ENCODE measurements at places on chromosomes 7 and 10.

GRCh38 chr7:32073533-32073932, 3.3 kb upstream of the PDE1C start:
- no peak for DNase-seq

- DNase-seq = no peak
These were observed 8.5 kb upstream of the C10orf105 start for GRCh38 chr10:71727738-71728737.

- no peak for DNase-seq
These were observed 3.2 kb upstream of the EEPD1 start for GRCh38 chr7:36149694-36150452.

DNA sequence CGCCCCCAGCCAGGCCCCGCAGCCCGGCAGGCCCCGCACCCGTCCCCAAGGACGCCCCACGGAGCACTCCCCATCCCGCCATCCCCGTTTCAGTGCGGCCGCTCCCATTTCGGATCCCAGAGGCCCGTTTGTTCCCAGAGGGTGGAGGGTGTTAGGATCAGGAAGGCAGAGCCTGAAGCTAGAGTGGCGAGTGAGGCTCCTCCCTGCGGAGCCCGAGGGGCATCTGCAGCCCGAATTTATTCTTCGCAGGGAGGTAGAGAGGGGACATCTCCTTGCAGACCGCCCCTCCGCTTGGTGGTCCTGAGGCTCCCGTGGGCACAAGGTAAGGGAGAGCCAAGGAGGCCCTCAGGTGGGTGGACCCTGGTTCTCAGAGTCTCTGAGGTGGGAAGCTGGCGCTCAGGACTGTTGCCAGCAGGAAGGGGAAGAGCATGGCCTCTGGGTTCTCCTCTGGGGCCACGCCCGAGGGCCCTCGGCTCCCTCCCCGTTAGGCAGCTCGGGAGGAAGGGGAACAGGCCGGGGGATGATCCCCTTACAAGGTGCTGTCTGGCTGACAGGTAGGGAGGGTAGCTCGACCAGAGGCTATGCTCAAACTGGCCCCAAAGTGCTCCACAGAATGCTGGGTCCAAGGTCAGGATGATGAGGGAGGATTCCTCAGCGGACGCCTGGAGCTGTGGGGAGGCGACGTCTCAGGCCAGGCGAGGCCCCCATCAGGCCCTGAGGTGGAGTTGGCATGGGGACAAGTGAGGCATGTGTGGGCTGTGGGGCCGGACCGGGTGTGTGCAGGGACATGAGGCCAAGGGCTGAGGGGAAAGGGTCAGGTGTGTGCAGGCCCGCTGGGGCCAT, 17.4 kb downstream of the POLL start:
- no peak for DNase-seq

GRCh38 chr10:61795147-61795546, 106.4 kb upstream of the ARID5B start:
- DNase-seq = no peak

DNA sequence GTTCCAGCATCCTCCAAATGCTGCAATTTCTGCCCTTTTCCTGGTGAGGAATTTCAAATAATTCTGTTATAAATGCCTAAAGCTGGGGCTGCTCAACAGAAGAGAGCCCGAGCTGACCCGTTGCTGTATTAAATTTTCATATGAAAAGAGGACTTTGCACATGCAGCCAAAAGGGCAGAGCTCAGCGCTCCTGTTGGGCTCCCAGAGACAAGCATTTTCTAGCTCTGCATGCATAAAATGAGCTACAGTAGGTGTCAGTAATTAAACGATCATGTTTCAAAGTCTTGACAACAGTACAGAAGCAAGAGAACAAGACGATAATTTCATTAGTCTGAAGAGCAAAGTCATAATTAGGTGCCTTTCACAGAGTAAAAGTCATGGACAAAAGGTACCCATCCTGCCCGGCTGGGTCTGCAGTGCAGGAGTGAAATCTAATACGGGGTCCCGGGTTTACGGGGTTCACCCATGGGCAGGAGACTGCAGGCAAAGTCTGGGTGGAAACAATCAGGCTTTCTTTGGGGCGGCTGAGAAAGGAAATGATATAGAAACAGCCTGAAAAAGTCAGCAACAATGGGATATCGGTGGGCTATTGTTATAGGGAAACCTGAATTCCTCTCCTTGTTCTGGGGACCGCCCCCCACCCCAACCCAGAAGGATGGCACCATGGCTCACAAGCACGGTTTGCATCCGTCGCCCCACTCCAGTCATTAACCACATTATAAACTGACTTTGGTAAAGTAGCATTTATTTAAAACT, 66.0 kb downstream of the EBF3 start:
- DNase-seq = no peak

GRCh38 chr7:142451296-142451695, 193.4 kb upstream of the PRSS58 start:
- no peak for DNase-seq

- no peak for DNase-seq
These were observed 1.6 kb downstream of the BICC1 start for GRCh38 chr10:58514111-58514770.

GRCh38 chr7:68684996-68685395, 913.3 kb upstream of the AUTS2 start:
- peak; percentile 97 for DNase-seq

DNA sequence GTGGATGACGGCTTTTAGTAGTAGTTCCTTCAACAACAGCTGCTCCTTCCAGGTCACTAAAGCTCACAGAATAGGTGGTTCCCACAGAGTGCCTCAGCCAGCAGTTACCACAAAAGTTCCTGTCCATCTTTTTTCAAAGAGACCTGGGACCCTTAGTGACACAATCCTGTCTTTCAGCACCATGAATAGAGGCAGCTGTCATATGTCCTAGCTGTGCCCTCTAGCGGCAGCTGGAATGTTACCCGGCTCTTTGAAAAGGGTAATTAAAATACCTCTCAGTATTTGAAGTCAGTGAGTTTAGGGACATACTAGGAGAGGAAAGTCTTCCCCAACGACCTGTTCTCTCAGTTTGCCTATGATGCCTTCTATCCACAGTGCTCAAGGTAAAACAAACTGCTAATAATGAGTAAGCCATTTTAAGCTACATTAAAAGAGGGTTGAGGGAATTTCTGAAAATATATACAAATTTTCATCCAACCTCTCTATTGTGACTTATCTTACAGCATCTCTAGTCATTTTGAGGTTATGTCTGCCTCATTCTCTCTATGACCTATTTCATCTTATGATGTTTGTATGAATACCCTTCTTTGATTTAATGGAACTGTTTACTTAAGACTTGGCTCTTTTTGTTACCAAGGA, 290.8 kb downstream of the NXPH1 start:
- DNase-seq = peak; percentile 71

GRCh38 chr7:140229591-140230515, 53.1 kb upstream of the KDM7A start:
- no peak for DNase-seq

GRCh38 chr10:120051671-120052070, 159.1 kb downstream of the SEC23IP start:
- DNase-seq = no peak

DNA sequence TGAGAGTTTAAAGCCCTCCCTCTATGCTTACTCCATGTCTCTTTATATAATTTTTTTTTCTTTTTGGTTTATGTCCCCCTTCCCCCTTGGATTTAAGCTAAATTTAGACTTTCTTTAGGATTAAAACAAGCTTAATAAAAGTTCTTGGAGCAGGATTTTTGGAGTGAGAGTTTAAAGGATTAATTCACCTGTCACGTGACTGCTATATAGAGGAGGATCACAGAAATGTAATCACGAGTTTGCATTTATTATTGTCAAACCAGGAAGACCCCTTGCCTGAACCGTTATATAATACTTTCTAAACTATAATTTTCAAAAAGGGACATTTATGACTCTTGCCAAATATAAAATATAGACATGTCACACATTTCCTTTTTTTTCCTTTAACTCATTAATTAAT, 78.1 kb upstream of the IMMP2L start:
- DNase-seq = no peak

DNA sequence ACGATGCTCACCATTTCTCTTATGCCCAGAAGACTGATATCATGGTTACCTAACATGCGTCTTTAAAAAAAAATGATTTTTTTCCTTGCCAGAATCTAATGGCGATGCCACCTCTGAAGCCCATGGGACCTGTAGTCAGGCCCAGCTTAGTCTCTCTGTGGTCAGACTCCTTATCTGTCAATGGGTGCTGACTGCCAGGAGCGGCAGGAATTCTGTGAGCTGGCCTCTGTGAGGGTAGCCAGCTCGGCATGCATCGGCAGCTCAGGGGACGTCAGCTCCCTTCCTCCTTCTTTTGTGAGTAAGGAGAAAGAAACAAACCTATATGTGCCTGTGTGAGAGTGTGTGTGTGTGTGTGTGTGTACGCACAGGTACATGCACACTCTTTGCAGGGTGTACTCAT, 49.9 kb upstream of the ZRANB1 start:
- no peak for DNase-seq

- DNase-seq = no peak
These were observed 15.0 kb upstream of the FAM24B start for GRCh38 chr10:122894261-122894944.

- DNase-seq = no peak
These were observed 332.7 kb upstream of the LRGUK start for GRCh38 chr7:133794479-133794878.

GRCh38 chr7:32316839-32317238, 173.3 kb downstream of the LSM5 start:
- no peak for DNase-seq
